ENCODE measurements at places on chromosomes 6 and 20. TPM values are rescaled to one million over a fixed set of nuclear protein-coding genes. Genes with fewer than 3 reads are reported as not detected.

- H3K27ac ChIP-seq: no peak overlapping the region
- no peaks in the 10 kb centered on the region for H3K4me1 ChIP-seq
- H3K4me3 ChIP-seq: no peak overlapping the region
- H3K27me3 ChIP-seq: peaks cover 4% of the 10 kb centered on the region
Measured at GRCh38 chr6:153949616-153950015, 89.4 kb upstream of the OPRM1 start.

GRCh38 chr6:150606168-150606591 lies 6.5 kb downstream of the PLEKHG1 start:
- peaks cover 3% of the 10 kb centered on the region for H3K36me3 ChIP-seq
- H3K27ac ChIP-seq: no peak overlapping the region
- H3K27me3 ChIP-seq: peaks cover 31% of the 10 kb centered on the region
- no peak for DNase-seq
- no peak overlapping the region for H3K4me3 ChIP-seq

GRCh38 chr20:6468423-6469116 lies 298.9 kb upstream of the BMP2 start:
- H3K4me3 ChIP-seq: no peak overlapping the region
- no peak overlapping the region for H3K27ac ChIP-seq
- DNase-seq: no peak
- no peaks in the 10 kb centered on the region for H3K36me3 ChIP-seq
- H3K27me3 ChIP-seq: no peaks in the 10 kb centered on the region
- H3K4me1 ChIP-seq: no peaks in the 10 kb centered on the region

The FOXS1 gene
- not detected for total RNA-seq

GRCh38 chr6:111843347-111844147 lies 29.7 kb downstream of the FYN start:
- peak; percentile 56 for DNase-seq
- H3K4me3 ChIP-seq: no peak overlapping the region
- H3K36me3 ChIP-seq: peaks cover 2% of the 10 kb centered on the region
- no peaks in the 10 kb centered on the region for H3K27me3 ChIP-seq
- H3K4me1 ChIP-seq: peaks cover 61% of the 10 kb centered on the region
- no peak overlapping the region for H3K27ac ChIP-seq

DNA sequence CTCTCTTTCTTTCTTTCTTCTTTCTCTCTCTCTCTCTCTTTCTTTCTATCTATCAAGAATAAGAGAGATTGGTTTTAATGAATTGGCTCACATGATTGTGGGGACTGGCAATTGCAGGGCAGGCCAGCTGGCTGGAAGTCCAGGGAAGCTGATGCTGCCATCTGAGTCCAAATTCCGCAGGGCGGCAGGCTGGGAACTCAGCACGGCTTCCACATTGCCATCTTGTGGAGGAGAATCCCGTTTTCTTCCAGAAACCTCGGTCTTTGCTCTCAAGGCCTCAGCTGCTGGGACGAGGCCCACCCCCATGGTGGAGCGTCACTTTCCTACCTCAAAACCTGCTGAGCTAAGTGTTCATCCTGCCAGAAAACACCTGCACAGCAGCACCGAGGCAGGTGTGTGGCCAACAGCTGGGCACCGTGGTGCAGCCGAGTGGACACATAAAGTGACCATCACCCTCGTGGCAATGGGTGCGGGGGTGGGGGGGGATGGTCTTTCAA lies 58.8 kb upstream of the SLCO4A1 start:
- DNase-seq: no peak
- H3K27me3 ChIP-seq: peaks cover 57% of the 10 kb centered on the region
- H3K36me3 ChIP-seq: peaks cover 5% of the 10 kb centered on the region
- no peak overlapping the region for H3K4me3 ChIP-seq
- no peak overlapping the region for H3K27ac ChIP-seq

- H3K27me3 ChIP-seq: peaks cover 54% of the 10 kb centered on the region
- peaks cover 40% of the 10 kb centered on the region for H3K36me3 ChIP-seq
- no peak for DNase-seq
- H3K4me1 ChIP-seq: peaks cover 66% of the 10 kb centered on the region
- peak overlapping the region; percentile 79 for H3K27ac ChIP-seq
Measured at GRCh38 chr6:30071858-30072257, 3.7 kb downstream of the RNF39 start.

DNA sequence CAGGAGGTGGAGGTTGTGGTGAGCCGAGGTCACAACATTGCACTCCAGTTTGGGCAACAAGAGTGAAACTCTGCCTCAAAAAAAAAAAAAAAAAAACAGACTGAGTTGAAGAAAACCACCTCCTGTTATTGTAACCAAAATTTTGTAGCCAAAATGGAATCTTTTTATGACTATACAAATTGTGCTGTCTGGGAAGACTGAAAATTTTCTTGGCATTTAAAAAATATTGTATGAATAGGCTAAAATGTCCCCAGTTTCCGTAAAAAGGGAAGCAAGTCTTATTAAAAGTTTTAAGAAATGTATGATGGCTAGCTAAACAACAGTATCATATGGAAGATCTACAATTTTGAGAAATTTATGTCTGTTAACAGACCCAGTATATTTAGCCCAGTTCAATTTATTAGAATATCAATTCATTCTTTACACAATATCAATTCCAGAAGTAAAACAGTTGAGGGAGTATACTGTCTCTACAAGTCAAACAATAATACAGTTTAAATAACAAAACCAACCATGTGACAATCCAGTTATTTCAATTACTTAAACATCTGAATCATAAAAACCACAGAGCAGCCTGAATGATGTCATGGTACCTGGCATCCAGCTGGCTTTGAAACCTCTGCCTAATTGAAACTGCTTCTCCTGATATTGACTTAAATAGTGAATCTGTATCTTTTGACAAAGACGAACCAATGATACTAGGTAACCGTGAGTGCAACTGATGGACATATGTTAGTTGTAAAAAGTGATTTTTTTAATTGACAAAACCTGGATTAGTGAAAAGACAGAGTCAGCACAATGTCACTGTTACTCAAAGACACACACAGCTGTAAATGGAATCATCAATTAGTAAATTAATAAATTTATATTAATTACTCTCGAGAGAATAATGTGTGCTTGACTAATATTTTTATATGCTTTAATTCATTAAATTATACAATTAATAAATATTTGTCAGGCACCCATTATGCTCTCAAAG lies 166.6 kb upstream of the MARCKS start:
- H3K27ac ChIP-seq: no peak overlapping the region
- DNase-seq: no peak
- no peaks in the 10 kb centered on the region for H3K4me1 ChIP-seq
- H3K4me3 ChIP-seq: no peak overlapping the region
- no peaks in the 10 kb centered on the region for H3K27me3 ChIP-seq
- H3K36me3 ChIP-seq: no peaks in the 10 kb centered on the region

The HLA-DRB5 gene
- 8.8 TPM for total RNA-seq

DNA sequence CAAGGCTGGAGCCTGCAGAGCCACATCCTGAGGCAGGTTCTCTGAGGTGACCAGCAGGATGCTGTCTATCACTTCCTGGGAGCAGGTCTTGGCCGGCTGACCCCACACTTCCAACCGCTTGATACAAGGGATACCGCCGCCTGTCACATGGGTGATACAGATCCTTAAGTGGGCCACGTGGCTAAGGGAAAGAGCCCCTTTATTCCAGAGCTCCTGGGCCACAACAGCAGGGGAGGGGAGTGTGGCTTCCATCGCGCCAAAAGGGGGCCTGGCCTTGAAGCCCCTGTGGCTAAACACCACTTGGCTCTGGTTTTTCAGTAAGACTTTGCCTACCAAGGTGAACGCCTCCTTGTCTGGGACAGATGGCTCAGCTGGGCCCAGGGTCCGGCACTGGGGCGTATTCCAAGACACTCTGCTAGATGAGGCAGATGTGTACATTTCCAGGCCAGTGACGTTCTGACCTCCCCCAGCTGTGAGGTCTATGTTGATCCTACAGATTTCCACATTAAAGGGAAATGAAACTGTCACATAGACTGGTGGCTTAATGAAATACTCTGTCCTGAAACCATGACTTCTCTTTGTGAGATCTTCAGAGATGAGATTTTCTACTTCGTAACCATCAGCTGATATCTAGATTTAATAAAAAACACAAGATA lies 37.6 kb upstream of the AVP start:
- peaks cover 24% of the 10 kb centered on the region for H3K4me1 ChIP-seq
- H3K27me3 ChIP-seq: no peaks in the 10 kb centered on the region
- H3K27ac ChIP-seq: peak overlapping the region; percentile 94
- H3K36me3 ChIP-seq: no peaks in the 10 kb centered on the region
- no peak for DNase-seq

DNA sequence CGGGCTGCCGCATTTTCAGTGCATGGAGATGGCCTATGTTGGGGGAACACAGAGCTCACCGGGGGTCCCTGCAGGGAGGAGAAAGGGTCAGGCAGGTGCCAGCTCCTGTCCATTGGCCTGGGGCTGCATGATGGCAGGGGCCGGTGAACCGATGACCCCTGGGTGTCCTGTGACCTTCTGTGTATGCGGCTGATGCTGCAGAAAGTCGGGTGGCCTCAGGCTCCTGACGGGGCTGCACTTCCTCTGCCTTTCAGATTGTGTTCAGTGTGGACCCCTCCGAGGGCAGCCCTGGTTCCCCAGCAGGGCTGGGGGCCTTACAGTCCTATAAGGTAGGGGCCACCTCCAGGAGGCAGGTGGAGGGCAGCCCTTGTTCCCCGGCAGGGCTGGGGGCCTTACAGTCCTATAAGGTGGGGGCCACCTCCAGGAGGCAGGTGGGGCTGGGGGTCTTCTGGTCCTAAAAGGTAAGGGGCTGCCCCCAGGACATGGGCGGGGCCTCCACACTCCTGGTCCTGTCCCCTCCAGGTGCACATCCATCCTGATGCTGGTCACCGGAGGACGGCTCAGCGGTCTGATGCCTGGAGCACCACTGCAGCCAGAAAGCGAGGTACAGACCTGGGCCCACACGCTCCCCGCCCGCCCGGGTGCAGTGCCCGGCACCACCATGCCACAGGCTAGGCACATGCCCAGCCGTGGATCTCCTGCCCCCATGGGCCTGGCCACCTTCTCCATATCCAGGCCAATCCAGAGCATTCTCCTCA lies 11.0 kb upstream of the TNFRSF6B start:
- H3K4me1 ChIP-seq: peaks cover 2% of the 10 kb centered on the region
- no peak for DNase-seq
- H3K4me3 ChIP-seq: no peak overlapping the region
- H3K36me3 ChIP-seq: no peaks in the 10 kb centered on the region

DNA sequence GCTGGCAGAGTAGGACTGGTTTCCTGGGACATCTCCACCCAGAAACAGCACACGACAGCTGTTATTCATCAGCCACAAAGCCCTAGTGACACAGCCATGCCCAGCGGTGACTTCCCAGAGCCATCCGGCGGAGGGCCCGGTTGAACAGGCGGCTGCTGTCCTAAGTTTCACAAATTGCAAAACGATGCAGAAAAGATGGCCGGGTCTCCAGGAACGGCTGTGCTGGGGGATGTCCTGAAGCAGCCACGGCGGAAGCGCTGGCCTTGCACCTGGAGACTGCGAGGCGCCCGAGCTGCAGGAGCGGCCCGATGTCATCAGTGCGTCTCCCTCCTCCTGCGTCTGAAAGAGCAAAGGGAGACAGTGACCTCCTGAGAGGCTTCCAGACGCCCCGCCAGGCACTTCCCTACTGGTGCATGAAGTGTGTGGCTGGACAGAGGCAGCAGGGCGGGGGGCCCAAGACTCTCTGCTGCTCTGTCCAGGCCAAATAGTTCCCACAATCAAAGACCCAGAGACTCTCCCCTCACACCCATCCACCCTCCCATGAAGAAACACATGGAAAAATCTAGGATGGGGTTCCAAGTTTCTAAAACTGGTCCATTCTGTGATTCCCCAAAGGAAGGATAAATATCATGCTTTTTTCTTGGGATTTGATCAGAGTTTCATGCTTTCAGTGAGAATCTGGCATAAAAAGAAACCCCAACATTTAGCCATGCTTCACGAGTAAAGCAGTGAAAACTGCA lies 44.0 kb downstream of the SSR1 start:
- DNase-seq: no peak
- peaks cover 2% of the 10 kb centered on the region for H3K4me1 ChIP-seq
- peaks cover 4% of the 10 kb centered on the region for H3K36me3 ChIP-seq

The TBX18 gene
- not detected for total RNA-seq

The EEF1A1 gene
- total RNA-seq: 15,954 TPM

Data from T-helper 17 cell (primary cell).